NCI-H2029 (cell line): ENCODE measurements at places on chromosomes 3 and 15.

- DNase-seq, result no peak
Observed at GRCh38 chr3:66053550-66054094, 14.9 kb upstream of the MAGI1 start.

DNA sequence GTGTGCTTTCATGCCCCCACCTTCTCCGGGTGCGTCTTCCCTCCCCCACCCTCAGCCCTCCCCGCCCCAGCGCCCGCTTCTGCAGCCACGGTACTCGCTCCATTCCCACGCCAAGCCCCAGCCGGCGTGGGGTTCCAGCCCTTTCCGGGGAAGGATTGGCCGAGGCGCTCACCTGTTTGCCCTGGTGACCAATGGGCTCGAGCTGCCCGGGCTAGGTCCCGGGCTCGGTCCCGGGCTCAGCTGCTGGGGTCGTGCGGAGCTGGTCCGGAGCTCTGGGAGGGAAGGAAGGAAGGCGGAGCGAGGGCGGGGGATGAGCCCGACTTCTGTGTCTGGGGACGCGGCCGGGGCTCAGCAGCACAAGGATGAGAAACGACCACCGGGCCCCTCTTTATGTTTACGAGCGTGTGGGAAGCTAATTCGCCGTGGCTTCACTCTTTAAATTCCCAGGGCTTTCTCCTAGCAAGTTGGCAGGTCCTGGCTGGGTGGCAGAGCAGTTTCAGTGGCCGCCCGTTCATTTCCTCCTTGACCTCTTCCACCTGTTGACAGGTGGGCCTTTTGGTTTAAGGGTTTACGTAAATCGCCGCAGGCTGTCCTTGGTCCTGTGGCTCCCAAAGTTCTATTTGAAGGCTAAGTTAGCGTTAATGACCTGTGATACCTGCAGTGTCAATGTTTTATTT is at the start of gene IGSF10:
TSS of gene IGSF10 (minus strand) at position 288 of the 677 bp plus-strand sequence. CDS start 2,352 bp downstream, outside the sequence.
- DNase-seq, result no peak

DNA sequence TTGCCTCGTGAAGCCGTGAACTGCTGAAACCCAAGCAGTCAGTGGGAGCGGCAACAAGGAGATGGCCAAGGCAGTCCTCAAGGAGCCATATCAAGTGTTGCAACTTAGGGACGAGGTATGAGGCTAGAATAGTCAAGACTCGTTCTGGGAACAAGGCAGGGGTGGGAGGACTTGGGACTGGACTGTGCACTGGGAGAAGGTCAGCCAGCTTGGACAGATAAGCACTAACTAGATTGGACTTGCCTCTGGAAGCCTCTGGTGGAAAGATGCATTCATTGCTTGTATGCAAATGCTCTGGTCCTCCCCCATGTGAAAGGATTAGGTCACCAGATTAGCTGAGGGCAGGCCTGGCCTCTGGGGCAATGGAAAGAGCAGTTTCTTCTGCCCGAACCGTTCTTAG is 123.3 kb upstream of the CTNNB1 start:
- no peak for DNase-seq

DNA sequence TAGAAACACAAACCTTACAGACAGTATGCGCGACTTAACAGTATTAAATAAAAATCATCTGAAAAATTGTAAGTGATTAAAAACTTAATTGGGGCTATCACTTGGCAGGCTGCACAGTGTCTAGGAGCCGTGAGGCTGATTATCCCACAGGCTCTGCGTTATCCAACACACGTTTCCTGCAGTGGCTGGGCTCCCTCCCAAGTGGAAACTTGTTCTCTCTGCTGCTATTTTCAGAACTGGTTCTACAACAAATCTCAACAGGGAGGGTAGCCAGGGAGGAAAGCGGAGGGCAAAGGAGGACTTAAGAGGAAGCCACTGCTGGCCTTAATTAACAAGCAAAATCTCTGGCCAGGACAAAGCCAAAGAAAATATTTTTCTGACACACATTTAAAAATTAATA is 555.2 kb downstream of the MAGI1 start:
- peak; percentile 18 for DNase-seq

- DNase-seq, result no peak
Observed at GRCh38 chr3:41974223-41974622, 12.3 kb upstream of the ULK4 start.

- no peak for DNase-seq
Observed at GRCh38 chr3:47419083-47420043, 38.5 kb downstream of the PTPN23 start.
